ENCODE measurements at places on chromosomes 5 and 9.

DNA sequence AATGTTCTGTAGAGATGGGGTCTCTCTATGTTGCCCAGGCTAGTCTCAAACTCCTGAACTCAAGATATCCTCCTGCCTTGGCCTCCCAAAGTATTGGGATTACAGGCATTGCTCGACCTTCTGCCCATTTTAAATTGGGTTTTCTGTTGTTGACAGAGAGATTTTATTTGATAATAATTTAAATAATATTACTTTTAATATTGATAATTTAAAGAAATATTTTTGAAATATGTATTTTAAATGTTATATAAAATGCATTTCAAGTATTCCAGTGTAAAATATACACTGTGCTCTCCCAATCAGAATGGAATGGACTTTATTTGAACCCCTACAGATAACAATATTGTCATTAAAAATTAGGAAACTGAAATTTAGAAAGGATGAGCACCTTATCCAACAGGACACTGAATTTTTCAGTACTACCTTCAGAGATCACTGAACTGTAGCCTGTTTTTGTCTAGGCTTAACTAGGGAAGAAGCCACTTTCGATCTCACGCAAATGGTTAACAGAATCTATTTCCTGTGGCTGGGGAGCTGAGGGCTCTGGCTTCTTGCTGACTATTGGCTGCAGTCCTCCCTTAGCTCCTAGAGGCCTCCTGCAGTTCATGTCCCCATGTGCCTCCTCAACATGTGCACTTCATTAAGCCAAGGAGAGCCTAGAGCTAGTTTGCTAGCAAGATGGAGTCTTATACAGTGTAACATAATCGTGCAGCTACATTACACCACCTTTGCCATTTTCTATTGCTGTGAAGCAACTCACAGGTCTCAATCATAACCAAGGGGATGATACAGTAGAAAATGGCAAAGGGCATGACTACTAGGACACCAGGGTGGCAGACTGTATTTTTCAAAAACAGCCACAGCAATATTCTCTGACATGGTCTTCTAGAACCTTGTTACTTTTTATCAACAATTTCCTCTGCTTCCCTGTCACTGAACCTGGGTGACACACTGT, 150.0 kb downstream of the CDC42SE2 start:
- no peak for DNase-seq

GRCh38 chr9:124012368-124013301, 1.1 kb downstream of the LHX2 start:
- DNase-seq: no peak

DNA sequence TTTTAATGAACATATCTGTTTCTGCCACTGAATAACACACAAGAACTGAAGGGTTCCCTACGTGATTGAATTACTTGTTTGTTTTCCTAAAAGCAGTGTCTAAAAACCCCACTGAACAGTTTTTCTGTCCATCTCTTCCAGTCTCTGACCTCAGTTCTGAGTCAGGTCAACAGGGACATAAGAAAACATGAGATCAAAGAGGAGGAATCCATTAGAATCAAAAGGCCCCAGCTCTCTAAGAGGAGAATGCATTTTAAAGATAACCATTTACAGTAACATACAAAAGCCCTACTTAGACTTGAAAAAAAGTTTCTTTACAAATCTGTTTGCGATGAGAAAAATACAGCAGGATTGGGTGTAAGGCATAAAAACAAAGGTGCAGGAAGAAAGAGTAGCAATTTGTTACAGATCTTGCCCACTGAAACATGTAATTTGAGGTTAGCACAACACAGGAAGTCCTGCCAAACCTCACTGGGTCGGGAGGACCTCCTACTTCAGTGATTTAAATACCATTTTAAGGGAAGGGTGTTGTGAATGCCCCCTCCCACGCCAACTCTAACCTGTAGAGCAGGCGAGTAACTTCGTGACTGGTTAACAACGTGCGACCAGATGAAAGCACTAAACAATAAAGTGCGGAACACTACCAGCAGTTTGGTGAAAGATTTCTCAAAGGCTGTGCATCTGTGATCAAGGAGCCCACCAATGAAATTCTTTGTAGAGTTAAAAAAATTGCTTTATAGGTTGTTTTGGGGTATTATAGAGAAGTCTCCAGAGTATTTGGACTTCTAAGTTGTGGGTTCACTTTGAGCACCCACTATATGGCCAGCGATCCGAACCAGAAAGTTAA, 1.3 kb downstream of the QSOX2 start:
- DNase-seq: no peak

DNA sequence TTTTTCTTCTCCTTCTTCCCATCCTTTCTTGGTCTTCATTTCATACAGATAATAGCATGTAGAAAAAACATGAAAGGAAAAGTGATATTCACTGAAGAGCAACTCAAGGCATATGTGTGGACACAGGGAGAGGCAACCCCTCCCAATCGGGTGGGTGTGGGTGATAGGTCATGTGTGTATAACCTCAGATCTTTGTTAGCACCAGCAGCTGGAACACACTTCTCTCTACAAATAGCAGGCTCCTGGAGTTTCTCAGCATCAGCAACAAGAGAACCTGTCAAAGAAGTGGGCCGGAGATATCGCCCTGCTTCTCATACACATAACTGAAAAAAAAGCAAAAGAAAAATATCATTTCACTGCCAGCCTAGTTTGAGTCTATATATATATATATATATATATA, 426.4 kb downstream of the DTWD2 start:
- DNase-seq: no peak

GRCh38 chr5:36704131-36704530, 97.7 kb downstream of the SLC1A3 start:
- no peak for DNase-seq

GRCh38 chr5:66362687-66363086, 218.6 kb downstream of the SREK1 start:
- DNase-seq: no peak

DNA sequence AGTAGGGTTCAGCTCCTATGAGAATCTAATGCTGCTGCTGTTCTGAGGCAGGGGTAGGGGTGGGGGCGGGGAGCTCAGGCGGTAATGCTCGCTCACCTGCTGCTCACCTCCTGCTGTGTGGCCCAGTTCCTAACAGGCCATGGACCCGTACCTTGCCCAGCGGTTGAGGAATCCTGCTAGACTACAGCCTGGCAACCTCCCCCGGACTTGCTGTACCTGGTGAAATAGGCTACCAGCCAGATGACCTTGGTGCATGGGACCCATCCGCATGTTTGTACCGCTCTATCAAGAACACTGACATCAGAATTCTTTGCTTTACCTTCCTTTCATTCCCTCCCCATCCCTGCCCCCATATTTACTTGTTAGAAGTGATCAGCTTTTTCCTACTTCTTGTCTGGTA, 15.3 kb downstream of the IL31RA start:
- no peak for DNase-seq

DNA sequence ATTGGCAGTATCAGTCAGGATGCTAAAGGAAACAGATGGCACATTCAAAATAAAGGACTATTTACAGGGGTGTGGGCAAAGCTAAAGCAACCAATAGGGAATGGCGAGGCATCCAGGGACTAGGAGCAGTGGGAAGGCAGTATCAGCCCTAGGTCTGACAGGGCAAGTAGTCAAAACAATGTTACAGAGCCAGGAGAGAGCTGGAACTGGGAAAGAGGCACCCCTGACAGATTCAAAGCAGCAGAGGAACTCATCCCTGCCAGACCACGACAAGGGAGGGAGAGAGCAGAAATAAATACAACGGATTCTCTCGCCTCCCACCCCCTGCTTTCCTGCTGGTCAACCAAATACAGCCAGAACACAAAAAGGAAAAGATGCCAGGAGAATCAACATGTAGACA, 371.5 kb downstream of the NR2F1-AS1 start:
- DNase-seq: no peak

GRCh38 chr5:173290477-173291131, 37.6 kb downstream of the STC2 start:
- no peak for DNase-seq

GRCh38 chr9:136403538-136403914, 3.6 kb upstream of the SNAPC4 start:
- DNase-seq: no peak

Data from HCT116 (cell line).